Progenitor cell of endocrine pancreas (in vitro differentiated cells): ENCODE measurements at places on chromosomes 4 and X.

DNA sequence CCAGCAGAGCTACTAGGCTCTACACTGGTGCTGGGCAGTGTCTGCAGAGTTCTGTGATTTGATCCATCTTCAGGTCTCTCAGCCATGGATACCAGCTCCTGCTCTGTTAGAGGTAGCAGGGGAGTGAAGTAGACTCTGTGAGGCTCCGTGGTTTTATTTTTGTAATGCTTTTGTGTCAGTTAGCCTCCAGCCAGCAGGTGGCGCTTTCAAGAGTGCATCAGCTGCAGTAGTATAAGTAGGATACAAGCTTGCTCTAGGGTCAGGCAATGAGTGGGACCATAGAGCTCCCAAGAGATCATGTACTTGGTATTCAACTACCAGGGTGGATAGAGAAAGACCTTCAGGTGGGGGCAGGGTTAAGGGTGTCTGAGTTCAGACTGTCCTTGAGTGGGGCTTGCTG is 362.5 kb upstream of the TRAM1L1 start:
- H3K4me1 ChIP-seq = no peaks in the 10 kb centered on the region
- H3K27ac ChIP-seq = no peak overlapping the region
- H3K27me3 ChIP-seq = no peaks in the 10 kb centered on the region

DNA sequence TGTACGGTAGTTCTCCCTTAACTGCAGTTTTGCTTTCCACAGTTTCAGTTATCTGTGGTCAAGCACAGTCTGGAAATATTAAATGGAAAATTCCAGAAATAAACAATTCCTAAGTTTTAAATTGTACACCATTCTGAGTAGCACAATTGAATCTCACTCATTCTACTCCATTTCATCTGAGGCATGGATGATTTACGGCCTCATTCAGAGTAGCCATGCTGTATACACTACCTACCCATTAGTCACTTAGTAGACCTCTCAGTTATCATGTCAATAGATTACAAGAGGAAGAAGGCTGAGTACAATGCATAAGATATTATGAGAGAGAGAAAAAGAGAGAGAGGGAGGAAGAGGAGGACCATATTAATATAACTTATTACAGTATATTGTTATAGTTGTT is 77.5 kb downstream of the ENOX2 start:
- H3K4me3 ChIP-seq = no peak overlapping the region
- DNase-seq = no peak
- no peak overlapping the region for H3K27ac ChIP-seq
- H3K27me3 ChIP-seq = no peaks in the 10 kb centered on the region
- no peaks in the 10 kb centered on the region for H3K36me3 ChIP-seq

- no peak overlapping the region for H3K27ac ChIP-seq
- no peak for DNase-seq
- H3K4me3 ChIP-seq = no peak overlapping the region
- no peaks in the 10 kb centered on the region for H3K27me3 ChIP-seq
These were observed 36.9 kb upstream of the RELL1 start for GRCh38 chr4:37723067-37723466.

DNA sequence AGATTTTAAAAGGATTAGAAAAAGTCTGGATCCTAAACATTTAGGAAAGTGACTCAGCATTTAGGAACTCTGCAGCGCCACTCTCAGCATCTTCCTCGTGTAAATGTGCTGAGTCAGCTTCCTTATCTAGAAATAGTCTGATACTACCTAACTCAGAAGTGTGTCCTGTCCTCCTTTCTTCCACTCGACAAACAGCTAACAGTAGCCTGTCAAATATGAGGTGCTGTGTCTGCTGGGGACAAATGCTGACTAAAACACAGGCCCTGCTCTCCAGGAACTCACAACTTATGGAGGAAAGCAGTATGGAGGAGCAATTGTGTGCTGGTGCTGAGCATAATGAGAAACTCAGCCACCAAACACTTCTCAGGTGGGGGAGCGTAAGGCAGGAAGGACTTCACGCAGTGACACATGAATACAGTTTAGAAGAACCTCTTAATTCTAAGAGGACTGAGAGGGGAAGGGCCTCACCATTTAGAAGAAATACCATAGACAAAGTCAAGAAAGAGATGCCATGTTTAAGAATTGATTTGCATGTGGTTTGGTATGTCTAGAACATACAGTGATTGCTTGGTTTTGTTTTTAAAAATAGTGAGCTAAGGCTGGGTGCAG is 125.3 kb downstream of the SOWAHB start:
- no peak overlapping the region for H3K4me3 ChIP-seq
- no peaks in the 10 kb centered on the region for H3K27me3 ChIP-seq
- H3K27ac ChIP-seq = no peak overlapping the region
- no peak for DNase-seq
- H3K36me3 ChIP-seq = peaks cover 54% of the 10 kb centered on the region

DNA sequence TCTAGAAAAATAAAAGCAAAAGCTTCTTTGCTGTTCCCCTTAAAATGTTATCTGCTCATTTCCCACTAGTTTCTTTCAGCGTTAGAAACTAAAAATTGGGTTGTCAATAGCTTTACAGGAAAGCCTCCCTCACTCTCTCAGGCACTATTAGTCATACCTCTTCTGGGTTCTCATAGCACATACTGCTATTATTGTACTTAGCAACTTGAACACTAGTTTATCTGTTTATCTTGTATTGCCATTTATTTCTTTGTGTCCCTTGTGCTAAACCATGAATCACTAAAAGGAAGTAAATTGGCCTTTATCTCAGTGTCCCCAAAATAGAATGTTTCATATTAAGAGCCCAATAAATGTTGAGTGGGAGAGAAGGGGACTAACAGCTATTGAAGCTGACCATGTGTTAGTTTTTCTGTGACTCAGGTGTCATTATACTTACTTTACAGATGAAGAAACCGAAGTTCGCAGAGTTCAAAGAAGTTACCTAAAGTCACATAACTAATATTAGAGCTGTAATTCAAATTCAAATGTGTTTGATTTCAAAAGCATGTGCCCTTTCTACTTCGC is 124.8 kb upstream of the CITED1 start:
- no peak overlapping the region for H3K4me3 ChIP-seq
- peaks cover 13% of the 10 kb centered on the region for H3K36me3 ChIP-seq
- H3K27me3 ChIP-seq = no peaks in the 10 kb centered on the region
- DNase-seq = no peak
- no peak overlapping the region for H3K27ac ChIP-seq

DNA sequence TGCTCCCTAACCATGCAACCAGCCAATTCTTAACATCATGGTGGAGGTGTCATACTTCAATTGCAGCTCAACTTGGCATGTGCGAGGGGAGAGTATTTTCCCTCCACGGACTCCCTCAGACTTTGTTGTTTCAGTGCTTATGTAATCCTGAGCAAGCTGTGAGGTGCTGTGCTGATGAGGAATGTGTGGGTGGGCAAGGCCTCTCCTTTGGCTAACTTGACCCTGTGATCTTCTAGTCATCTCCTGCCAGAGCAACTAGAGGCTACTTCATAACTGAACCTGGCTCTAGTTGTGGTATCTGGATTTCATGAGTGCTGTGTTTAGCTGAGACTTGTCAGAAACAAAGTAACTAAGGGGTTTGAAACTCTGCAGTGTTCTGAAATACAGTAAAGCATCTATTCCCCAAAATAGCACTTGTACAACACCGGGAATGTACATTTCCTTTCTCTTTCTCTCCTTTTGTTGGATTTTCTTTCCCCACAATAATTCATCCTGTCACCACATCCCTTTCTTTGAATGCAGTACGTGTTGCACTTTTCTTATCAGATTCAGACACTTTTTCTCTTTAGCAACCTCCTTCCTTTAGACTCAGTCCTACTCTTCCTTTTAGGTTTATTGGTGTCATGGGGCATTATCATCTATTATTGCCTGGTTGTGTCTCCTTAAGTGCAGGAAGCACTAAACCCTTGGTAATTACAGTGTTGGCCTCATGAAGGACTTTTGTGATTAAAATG is 415.2 kb upstream of the NR3C2 start:
- H3K4me3 ChIP-seq = no peak overlapping the region
- no peak overlapping the region for H3K27ac ChIP-seq
- no peak for DNase-seq
- peaks cover 2% of the 10 kb centered on the region for H3K36me3 ChIP-seq
- peaks cover 3% of the 10 kb centered on the region for H3K4me1 ChIP-seq

DNA sequence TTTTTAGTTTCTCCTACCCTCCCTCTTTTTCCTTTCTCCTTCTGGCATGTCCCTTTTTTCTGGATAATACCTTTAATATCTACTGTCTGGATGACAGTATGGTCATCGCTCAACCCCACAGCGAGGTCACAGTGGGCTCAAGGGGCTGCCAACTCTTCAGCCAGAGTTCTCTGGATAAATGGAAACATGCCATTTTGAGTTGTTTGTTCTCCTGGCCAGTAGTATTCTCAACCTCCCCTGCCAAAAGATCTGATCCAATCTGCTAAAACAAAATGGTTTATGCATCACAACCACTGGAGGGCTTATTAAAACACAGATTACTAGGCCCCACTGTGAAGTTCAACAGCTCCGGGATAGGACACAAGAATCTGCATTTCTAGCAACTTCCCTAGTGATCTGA is 5.0 kb upstream of the LAMP2 start:
- H3K27me3 ChIP-seq = peaks cover 3% of the 10 kb centered on the region
- DNase-seq = no peak
- no peak overlapping the region for H3K4me3 ChIP-seq
- H3K4me1 ChIP-seq = no peaks in the 10 kb centered on the region
- H3K27ac ChIP-seq = no peak overlapping the region

- H3K4me1 ChIP-seq = peaks cover 5% of the 10 kb centered on the region
- H3K4me3 ChIP-seq = no peak overlapping the region
- no peak overlapping the region for H3K27ac ChIP-seq
- H3K36me3 ChIP-seq = no peaks in the 10 kb centered on the region
These were observed 44.1 kb upstream of the MBNL3 start for GRCh38 chrX:132532913-132533312.

DNA sequence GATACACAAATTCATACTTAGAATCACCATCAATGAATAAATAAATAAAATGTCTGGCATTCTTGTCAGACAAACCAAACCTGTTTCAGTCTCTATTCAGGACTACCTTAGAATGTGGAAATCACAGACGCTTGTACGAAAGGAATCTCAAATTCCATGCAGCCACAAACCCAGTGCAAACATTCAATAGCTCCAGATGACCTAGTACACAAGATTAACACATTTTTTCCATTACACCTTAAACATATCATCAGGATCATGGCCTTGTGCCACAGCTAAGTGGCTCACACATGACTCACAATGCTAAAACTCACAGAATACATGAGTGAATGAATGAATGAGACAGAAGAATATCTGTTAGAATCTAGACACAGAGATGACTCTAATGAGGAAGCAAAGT is 134.2 kb downstream of the PWWP3B start:
- no peaks in the 10 kb centered on the region for H3K27me3 ChIP-seq
- H3K36me3 ChIP-seq = no peaks in the 10 kb centered on the region
- H3K4me1 ChIP-seq = no peaks in the 10 kb centered on the region
- H3K27ac ChIP-seq = no peak overlapping the region

- no peaks in the 10 kb centered on the region for H3K27me3 ChIP-seq
- DNase-seq = no peak
- H3K27ac ChIP-seq = no peak overlapping the region
- no peak overlapping the region for H3K4me3 ChIP-seq
These were observed 278.4 kb downstream of the CAMK2D start for GRCh38 chr4:113483131-113483530.

DNA sequence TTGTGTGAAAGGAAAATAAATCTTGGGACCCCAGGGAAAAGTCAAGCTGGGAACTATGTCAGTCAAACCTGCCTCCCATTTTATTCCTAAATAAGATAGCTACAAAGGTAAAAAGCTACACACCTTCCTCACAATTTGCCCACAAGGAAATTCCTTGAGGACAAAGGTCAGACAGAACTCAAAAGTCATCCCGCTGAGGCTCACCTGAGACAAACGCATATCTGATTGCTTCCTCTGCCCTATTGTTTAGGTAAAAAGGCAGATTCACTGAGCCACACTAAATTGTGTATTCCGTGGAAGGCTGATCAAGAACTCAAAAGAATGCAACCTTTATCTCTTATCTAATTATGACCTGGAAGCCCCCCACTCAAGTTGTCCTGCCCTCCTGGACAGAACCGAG is 58.7 kb upstream of the MAML3 start:
- peaks cover 11% of the 10 kb centered on the region for H3K27me3 ChIP-seq
- no peaks in the 10 kb centered on the region for H3K36me3 ChIP-seq
- H3K27ac ChIP-seq = no peak overlapping the region
- H3K4me3 ChIP-seq = no peak overlapping the region
- peaks cover 6% of the 10 kb centered on the region for H3K4me1 ChIP-seq
- DNase-seq = no peak

- DNase-seq = no peak
- H3K36me3 ChIP-seq = no peaks in the 10 kb centered on the region
- no peak overlapping the region for H3K4me3 ChIP-seq
- H3K27ac ChIP-seq = no peak overlapping the region
These were observed 81.3 kb upstream of the TMEM33 start for GRCh38 chr4:41853973-41854372.

DNA sequence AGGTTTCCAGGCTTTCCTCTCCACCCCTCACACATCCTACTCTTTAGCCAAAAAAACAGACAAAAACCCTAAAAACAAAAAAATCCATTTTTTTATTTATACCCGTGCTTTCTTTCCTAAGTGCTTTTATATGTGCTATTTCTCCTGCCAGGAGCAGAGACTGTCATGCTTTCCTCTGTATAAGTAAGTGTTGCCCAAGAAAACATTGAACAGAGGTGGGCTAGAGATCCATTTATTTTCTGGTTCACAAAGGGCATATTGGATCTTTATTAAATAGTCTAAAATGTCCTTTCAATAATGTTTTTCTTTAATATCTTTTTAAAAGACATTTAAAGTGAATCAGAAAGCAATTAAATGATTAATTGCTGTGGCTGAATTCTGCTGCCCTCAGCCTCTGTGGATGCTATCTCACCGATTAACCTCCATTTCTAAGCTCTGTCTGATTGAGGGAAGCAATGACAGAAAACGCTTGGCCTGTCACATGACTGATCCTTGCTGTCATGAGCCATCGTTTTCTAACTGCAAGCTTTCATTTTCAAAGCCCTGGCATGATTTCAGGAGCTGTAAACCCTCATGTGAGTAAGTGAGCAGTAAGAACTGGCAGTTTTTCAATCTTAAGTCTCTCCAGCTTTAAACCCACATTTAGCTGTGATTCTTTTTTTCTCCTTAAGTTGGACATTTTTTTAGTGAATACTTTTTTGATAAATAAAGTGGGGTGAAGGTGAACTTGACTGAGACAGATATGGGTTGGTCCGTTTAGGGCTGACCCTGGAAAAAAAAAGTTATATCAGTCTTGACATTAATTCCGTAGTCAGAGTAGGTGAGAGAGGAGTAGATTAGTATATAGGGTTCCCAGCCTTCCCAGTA is 180.7 kb upstream of the PGRMC2 start:
- no peak overlapping the region for H3K4me3 ChIP-seq
- no peaks in the 10 kb centered on the region for H3K36me3 ChIP-seq
- DNase-seq = no peak
- H3K4me1 ChIP-seq = peaks cover 3% of the 10 kb centered on the region

GRCh38 chr4:123455360-123455759 is 58.8 kb downstream of the SPRY1 start:
- H3K27me3 ChIP-seq = no peaks in the 10 kb centered on the region
- H3K27ac ChIP-seq = no peak overlapping the region
- H3K4me3 ChIP-seq = no peak overlapping the region
- no peak for DNase-seq
- peaks cover 4% of the 10 kb centered on the region for H3K4me1 ChIP-seq
